ENCODE measurements at places on chromosomes 5 and 9. TPM values are rescaled to one million over a fixed set of nuclear protein-coding genes. Genes with fewer than 3 reads are reported as not detected.

BTNL3 gene
- total RNA-seq = not detected

ADAMTS6 gene
- total RNA-seq = 8.6 TPM

FBXO4 gene
- total RNA-seq = 15.2 TPM

ENTPD2 gene
- total RNA-seq = 0.25 TPM

C5orf52 gene
- not detected for total RNA-seq

ANKRD34B gene
- 0.25 TPM for total RNA-seq

NR5A1 gene
- not detected for total RNA-seq

CEL gene
- 0.49 TPM for total RNA-seq
